ENCODE measurements at places on chromosomes 3 and 15.

- DNase-seq = no peak
These were observed 575.4 kb downstream of the NTRK3 start for GRCh38 chr15:87681104-87681503.

DNA sequence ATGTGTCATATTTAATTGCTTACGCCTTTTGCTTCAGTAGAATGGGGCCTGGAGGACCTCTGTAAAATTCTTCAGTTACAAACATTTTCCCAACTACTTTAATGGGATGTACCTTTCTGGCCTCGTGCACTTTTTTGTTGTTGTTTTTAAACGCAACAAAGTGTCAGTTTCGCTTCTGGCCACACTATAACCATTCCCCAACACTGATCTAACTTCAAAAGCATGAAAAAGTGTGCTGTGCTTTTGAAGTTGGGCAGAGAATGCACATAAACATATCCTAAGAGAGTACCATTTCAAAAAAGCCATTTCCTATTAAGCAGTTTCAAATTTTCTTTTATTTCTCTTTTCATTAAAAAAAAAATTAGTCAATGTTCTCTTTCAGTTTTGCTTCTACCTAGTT lies 435.8 kb downstream of the CNTN6 start:
- DNase-seq = no peak

- DNase-seq = no peak
These were observed 310.9 kb downstream of the TBC1D5 start for GRCh38 chr3:17431484-17432045.

DNA sequence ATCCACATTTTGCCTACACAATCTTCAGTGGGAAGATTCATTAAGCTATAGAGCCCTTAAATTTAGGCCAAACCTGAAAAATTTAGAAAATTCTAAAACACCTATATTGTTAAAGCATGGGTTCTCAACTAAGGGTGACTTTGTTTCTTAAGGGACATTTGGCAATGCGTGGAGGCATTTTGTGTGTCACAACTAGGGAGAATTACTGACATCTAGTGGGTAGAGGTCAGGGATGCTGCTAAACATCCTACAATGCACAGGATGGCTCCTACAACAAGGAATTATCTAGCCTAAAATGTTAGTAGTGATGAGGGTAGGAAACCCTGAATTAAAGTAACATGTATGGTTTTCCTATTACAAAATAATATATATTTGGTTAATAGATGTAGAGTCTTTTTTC lies 55.8 kb downstream of the TBC1D5 start:
- no peak for DNase-seq

DNA sequence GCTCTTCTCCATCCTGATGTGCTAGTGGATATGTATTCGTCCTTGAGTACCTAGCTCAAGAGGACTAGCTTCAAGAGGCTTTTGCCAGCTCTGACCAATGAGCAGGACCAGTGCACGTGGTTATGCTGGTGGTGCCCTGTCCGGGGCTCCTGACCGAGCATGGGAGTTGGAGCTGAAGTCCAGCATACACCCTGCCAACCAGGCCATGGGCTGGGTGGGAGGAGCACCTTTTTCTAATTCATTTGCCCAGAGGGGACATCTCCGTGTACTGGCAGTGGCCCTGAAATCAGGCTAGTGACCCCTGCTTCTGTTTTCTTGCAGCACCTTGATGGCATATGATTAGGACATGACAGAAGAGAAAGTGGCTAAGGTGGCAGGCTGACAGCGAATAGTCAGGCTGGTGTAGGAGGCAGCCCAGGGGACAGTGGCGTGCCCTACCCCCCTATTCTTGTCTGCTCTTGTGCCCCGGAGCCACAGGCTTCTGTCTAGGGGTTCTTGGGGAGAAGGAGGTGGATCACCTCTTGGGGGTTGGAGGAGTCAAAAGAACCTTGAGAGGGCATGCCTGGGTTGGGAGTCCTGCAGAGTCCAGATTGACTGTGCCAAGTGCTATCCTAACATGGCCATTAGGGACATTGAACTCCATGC lies 16.5 kb downstream of the PODXL2 start:
- no peak for DNase-seq

DNA sequence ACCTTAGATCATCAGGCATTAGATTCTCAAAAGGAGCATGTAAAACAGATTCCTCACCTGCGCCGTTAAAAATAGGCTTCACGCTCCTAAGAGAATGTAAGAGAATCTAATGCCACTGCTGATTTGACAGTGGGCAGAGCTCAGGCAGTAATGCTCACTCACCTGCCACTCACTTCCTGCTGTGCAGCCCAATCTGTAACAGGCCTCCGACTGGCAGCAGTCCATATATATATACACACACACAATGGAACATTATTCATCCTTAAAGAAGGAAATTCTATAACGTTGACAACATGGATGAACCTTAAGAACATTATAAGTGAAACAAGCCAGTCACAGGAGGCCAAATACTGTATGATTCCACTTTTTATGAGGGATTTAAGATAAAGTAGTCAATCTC lies 24.5 kb downstream of the ZNF148 start:
- no peak for DNase-seq

DNA sequence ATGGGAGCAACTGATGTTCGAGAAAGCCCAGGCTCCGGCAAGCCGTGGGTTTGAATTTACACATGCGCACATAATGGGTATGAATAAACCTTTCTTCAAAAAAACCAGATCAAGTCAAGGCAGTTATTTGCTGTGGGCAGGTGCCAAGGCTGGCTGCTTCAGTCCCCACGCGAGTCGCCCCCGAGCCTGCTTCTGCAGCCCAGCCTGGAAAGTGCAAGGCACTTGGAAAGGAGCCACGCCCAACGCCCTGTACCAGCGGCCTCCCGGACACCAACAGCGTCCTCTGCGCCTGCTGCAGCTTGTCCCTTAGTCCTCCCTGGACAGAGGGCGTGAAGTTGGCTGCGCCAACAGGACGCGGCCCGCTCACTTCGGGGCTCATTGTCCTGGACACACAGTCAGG lies 68.9 kb downstream of the KLF15 start:
- no peak for DNase-seq

- DNase-seq = no peak
These were observed 63.2 kb upstream of the RASGRP1 start for GRCh38 chr15:38627689-38628277.

- DNase-seq = no peak
These were observed 227.2 kb upstream of the NANOGP8 start for GRCh38 chr15:35312344-35312743.

DNA sequence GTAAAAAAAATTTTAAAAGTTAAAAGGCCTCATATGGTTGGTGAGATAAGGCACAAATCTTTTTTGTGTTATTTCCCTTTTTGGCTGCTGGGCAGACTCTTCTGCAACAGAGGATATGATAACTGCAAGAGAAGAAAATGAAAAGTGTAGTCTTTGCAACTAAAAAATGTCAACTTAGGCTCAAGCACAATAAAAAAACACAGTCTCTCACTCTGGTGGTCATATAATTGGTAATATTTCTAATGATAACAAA lies 15.4 kb downstream of the COMMD2 start:
- no peak for DNase-seq

DNA sequence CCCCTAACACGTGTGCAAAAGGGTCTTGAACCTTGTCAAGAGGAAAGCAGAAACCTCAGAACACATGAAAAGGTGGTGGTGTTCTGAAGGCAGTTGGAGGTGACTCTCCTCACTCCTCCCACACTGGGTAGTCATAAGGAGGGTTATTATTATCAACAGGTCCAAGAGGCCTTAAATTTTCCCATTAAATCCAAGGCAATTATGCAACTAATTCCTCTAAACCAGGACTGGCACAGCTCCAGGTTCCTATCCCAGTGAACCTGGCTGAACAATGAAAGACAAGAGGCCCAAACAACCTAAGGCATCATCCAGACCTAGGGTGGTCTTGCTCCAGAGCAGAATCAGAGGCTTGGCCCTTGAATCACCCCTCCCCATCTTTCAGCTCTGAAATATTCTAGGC lies 15.0 kb downstream of the MYLK start:
- no peak for DNase-seq

DNA sequence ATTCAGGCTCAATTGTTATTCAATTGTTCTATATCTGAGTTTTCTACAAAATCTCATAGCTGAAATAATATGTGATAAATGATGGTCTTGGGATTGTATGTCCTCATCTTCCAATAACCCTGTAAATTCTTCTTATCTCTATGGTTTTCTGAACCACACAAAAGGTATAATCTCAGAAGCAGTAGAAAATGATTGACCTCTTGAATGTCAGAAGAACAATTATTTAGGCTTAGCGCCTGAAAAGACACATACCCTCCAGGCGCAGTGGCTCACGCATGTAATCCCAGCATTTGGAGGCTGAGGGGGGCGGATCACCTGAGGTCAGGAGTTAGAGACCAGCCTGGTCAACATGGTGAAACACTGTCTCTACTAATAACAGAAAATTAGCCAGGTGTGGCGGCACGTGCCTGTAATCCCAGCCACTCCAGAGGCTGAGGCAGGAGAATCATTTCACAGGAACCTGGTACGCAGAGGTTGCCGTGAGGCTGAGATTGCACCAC lies 288.0 kb upstream of the TBC1D5 start:
- DNase-seq = no peak

DNA sequence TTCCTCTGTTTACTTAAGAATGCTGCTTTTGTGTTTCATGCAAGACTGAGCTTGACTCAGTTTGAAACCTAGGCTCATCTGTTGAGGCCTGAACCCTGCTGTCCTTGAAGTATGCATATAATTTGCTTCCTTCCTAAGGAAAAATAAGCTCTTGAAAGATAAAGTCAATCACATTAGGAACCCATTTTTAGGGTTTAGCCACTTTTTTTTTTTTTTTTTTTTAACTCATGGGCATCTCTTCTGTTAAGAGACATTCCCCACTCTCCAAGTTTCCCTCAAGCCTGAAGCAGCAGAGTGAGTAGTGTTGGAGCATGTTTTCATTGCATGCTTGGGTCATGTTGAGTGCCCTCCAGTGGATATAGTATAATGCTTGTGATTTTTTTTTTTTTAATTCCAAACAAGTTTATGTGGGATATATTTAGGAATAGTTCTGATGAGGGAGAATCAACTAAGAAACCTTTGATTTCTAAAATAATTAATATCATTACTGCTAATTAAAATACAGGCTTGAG lies 3.6 kb downstream of the CTNNB1 start:
- DNase-seq = no peak

GRCh38 chr15:73856458-73857192 lies 16.7 kb upstream of the TBC1D21 start:
- no peak for DNase-seq

DNA sequence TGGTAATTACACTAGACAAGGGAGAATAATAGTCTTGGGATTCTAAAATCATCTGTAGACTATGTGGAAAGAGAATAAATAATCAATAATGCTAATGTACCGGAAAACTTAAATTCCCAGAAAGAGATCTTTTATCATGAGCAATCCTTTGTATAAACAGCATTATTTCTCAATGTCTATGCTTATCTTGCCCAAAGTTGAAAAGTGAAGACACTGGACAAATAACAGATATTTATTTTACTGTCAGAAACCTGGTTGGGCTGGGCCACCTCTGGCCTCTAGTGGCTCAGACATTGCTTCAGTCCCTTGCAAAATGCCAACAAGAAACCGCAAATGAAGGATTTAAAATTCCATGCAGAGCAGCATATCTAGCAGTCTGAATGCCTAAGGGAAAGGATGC lies 409.9 kb downstream of the FHIT start:
- no peak for DNase-seq

DNA sequence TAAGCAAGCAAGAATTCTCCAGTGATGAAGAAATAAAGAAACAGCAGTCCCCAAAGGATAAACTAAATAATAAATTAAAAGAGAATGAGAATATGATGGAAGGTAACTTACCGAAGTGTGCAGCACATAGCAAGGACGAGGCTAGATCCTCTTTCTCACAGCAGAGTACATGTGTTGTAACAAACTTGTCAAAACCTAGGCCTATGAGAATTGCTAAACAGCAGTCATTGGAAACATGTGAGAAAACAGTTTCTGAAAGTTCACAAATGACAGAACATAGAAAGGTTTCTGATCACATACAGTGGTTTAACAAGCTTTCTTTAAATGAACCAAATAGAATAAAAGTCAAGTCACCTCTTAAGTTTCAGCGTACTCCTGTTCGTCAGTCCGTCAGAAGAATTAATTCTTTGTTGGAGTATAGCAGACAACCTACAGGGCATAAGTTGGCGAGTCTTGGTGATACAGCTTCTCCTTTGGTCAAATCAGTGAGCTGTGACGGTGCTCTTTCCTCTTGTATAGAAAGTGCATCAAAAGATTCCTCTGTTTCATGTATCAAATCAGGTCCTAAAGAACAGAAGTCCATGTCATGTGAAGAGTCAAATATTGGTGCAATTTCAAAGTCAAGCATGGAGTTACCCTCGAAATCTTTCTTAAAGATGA lies 4.5 kb upstream of the SCG5 start:
- no peak for DNase-seq

GRCh38 chr3:146421819-146422759 lies 47.3 kb downstream of the PLSCR2 start:
- no peak for DNase-seq

DNA sequence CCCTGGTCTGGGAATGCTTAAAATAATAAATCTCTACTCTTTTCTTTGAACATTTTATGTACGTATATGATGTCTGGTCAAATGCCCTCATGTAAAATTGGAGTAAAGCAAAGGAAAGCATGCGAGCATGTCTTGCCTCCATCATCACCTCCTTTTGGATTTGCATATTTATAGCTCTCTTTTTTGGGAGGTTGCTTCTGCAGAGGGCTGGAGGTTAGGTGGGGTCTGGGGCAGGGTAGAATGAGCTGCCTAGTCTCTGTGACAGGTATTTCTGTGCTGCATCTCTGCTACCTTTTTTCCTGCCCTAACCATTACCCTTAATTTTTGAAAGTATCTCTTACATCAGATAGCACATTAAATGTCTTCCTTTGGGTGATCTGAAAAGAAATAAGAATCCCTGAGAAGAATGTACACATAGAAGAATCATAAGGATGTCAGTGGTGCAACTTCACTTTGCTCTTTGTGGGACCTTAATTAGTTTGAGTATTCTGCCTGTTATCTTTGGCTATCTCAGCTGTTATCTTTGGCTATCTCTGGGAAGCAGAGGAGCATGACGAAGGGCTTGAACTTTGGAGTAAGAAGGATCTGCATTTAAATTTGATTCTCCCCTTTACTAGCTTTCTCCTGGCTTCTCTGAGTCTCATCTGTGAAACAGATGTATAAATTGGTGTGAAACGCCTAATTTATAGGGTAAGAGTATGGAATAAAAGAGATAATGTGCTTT lies 40.2 kb downstream of the PPM1L start:
- DNase-seq = no peak

DNA sequence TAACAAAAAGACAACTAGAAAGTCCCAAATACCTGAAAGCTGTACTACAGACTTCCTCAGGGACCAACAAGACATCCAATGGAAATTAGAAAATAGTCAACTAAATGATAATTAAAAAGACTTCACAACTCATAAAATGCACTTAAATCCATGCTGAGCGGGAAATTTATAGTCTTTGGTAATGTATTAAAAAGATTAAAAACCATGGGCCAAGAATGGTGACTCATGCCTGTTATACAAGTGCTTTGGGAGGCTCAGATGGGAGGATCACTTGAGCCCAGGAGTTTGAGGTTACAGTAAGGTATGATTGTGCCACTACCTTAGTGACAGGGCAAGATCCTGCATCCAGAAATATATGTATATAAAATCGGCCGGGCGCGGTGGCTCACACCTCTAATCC lies 45.0 kb downstream of the CPEB1 start:
- no peak for DNase-seq

- DNase-seq = no peak
These were observed 3.9 kb upstream of the GRAMD2A start for GRCh38 chr15:72201391-72201921.

All from D721Med (cell line).